Activated naive CD8-positive, alpha-beta T cell treated with anti-CD3 and anti-CD28 coated beads for 36 hours (primary cell): ENCODE measurements at places on chromosomes 6 and 20. TPM values are rescaled to one million over a fixed set of nuclear protein-coding genes. Genes with fewer than 3 reads are reported as not detected.

The TCP11 gene
- not detected for total RNA-seq

The PRL gene
- total RNA-seq = not detected

The GRM1 gene
- not detected for total RNA-seq

The HLA-DOA gene
- 9.9 TPM for total RNA-seq

The NKX2-2 gene
- total RNA-seq = not detected

The TMEM63B gene
- 12.1 TPM for total RNA-seq

The TAAR8 gene
- not detected for total RNA-seq

The PNLDC1 gene
- not detected for total RNA-seq

The REM1 gene
- not detected for total RNA-seq

The NCOA7 gene
- 73.7 TPM for total RNA-seq

The MROH8 gene
- total RNA-seq = 3.0 TPM

The KCNK16 gene
- total RNA-seq = not detected

The SLC26A8 gene
- 0.06 TPM for total RNA-seq

The HRH3 gene
- not detected for total RNA-seq

The SPATS1 gene
- total RNA-seq = not detected

The MOG gene
- total RNA-seq = not detected
